ENCODE measurements at places on chromosomes 6 and 20.

GRCh38 chr6:96532399-96532798, 10.8 kb downstream of the UFL1 start:
- DNase-seq: no peak

DNA sequence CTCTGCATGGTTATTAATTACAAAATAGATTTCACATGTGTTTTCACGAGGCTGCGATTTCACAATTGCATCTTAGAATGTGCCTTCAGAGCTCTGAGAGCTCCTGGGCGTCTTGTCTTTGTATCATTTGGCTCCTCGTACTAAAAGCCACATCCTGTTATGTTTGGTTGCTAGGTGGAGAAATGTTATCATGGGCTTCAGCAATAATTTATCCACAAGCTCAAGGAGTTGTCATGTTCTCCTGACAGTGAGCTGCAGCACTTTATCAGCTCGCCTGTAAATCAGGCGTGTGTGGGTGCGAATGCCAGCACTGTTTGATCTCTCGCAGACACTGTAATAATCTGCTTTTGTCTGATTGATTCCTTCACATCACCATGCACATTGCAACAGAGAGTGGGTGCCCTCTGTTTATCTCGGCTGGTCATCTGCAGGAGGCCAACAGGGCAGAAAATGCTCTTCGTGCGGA, 218.6 kb upstream of the ZFP64 start:
- peak; percentile 65 for DNase-seq

DNA sequence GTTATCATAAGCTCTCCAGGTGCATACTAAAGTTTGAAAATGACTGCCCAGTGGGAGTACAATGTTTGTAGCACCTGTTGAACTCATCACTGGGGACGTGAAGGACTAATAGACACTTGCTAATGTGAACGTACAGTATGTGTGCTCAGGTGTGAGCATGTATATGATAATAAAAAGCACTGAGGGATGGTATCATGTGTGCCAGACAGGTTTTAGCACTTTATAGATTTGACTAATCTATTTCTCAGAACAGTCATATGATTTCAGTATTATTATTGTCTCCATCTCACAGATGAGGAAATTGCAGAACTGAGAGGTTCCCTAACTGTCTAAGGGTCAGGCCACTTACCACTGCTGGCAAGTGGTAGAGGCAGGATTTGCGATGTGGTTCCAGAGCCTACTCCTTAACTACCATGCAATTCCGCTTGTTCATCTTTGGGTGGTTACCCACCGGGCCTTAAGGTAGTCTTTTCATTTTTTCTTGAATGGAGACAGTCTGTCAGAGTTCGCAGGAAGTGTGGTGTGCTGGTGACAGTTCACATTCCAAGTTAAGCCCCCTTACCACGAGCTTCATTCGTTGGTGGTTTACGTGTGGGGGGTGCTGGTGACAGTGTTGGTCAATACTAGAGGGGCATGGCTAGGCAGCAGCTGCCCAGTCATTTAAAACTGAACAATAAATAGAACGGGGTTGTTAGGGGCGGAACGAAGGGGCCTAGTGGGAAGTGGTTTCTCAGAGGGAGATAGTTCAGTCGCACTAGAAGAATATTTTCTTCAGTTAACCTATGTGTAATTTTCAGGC, 46.8 kb downstream of the RREB1 start:
- DNase-seq: no peak

- DNase-seq: no peak
Observed at GRCh38 chr6:9612489-9612888, 802.4 kb downstream of the TFAP2A start.

DNA sequence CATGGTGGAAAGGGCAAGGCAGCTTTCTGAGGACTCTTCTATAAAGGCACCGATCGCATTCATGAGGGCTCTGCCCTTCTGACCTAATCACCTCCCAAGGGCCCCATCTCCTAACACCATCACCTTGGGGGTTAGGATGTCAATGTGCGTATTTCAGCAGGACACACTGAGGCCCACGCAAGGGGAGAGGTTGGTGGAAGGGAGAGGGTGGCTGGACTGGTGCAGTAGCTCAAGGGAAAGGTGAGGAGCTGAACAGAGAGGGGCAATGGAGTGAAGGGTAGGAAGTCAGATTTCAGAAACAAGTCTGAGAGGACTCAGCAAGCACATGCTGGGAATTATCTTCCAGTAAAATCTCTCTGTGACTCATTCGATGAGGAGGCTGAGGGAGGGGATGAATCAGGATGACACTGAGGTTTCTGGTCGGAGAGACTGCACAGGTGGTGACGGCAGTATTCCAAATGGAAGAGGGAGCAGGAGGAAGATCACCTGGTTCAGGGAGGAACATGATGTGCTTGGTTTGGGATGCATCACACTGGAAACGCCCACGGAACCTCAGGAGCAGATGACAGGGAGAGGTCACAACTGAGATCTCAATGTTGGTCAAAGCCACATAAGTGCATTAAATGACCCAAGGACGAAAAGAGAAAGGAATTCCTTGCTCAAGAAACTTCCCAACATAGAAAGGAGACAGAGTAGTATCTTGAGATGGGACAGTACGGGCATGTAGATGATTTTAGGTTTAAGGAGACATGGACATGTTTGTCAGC, 67.1 kb downstream of the TFAP2A start:
- no peak for DNase-seq

DNA sequence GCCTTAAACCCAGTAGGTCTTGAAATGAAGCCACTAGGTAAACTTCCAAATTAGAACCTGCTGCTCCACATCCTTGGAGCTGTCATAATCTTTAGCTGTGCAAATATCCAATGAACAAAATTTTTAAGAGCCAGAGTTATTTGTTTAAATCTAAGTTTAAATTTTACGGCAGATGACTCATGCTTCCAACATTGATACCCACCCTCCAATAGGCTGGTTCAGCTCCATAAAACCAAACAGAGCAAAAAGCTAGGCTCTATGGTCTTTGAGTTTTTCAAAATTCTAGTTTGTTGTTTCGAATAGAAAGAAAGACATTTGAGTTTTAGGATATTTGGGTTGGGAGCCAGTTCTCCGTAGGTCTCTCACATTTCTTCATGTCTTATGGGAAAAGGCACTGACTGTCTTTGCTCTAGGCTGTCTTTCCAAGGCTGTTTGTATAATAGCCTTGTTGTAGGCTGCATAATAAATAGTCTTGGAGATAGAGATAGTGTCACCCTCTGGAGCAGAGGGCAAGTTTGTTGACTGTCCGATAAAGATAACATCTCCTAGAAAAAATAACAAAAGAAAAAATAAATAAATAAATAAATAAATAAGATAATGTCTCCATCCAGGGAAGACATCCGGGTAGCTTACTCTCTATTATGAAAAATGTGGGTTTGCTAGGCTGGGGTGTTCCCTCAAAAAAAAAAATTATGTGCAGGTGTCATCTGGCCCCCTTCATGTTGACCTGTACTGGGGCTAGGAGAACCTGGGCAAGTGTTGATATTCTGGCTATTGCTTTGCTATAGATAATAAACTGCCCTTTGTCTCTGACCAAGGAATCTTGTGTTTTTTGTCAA, 36.5 kb downstream of the SLC2A12 start:
- no peak for DNase-seq

DNA sequence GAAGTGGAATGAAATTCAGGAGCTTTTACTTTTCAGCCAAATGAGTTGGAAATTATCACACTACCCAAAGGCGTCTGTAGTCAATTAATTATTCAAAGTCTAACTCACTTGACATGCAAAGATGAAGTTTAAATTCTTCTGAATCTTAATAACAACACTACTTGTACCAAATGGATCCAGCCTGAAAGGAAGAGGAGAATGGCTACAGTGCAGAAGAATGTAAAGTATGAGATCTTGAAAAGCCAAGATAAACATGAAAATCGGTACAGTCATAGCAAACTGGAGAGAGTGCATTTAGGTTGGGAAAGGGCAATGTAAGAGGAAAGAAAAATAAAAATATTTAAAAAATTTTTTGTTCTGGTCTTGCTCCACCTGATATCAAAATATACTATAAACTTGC, 195.5 kb downstream of the SIM1 start:
- no peak for DNase-seq

DNA sequence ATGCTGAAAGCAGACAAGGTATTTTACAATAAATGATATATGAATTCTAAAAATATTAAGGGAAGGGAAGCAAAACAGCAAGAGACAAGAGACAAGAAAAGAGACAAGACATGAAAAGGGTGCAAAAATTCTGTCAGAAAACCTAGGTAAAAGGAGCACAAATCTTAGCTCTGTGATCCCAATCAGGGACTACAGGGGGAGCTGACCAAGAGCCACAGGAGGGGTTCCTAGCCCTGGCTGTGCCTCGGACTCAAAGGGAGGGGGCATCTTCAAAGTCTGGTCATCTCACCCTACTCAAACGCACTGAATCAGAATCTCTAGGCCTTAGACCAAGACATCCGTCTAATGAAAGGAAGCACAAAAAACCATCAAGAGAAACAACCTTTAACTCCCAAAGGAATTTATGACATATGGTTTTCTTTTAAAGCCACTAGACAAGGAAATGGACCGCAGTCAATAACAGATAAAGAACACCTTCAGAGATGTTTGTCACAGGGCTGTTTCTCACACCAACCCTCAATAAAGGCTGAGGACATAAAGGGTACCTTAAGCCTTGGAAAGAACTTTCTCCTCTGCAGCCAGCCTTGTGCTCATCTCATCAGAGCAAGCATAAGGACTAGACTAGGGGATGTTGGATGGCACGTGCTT, 130.4 kb upstream of the CDYL start:
- no peak for DNase-seq

DNA sequence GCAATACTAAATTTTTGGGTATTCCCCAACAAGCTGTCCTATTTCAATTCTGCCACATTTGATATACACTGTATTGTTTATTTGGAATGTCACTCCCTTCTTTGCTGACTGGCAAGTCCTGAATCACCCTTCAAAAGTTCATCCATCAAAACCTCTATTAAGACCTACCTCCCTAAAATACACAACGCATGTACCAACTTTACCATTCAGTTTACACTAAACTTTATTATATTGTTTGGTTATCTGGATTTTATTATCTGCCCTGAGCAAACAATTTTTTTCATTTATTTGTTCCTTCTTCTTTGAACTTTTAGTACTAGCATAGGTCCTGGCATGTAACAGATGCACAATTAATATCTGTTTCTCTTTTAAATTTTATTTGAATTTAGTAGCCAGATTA, 958.2 kb upstream of the ADGRB3 start:
- DNase-seq: no peak

GRCh38 chr6:84498905-84499304, 265.5 kb downstream of the TBX18 start:
- no peak for DNase-seq

DNA sequence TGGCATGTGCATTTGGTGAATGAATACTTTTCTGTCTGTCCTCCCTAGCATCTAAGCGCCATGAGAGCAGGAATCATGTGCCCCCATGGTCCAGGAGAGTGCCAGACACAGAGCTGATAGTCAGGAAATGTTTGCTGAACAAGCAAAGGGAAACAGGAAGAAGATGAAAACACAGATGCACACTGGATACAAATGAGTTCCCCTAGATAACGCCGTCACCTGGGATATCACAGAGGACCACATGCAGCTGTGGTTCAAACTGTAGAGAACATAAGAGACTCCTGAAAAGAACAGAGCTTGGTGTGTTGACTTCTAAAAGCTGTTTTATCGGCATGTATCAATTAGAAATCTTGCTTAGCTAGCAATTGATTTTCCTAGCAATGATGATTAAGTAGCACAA, 293.7 kb downstream of the BTBD3 start:
- no peak for DNase-seq

DNA sequence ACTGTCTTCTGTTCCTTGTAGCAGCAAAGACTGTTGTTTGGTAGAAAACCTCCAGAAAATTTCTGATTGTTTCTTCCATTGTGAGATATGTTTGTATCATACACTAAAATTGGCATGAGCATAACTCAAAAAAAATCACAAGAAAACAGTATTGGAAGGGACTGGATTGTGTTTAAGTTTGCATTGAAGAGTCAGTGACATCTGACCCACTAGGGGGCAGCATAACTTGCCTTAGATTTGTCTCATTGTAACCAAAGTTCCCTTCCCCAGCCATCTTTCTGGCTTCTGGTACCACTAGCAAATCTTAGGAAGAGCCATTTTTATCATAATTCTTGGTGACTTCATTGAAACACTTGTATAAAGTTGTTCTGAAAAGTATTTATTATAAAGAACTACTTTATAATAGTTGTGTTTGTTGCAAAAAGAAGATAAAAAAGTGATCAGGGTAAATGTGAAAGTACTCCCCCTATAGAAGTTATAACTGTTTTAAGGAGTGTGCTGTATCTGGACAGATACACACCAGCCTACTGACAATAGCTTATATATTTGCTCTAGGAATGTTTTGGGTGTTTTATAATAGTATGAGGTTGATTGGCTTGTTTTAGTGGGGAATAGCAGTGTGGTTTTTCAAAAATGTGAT, 7.7 kb downstream of the CSTF1 start:
- DNase-seq: peak; percentile 55

- DNase-seq: no peak
Observed at GRCh38 chr6:56242346-56242745, 5.0 kb downstream of the COL21A1 start.

- DNase-seq: no peak
Observed at GRCh38 chr6:8557014-8557748, 121.8 kb upstream of the SLC35B3 start.

GRCh38 chr20:25083141-25083772, 1.3 kb upstream of the VSX1 start:
- DNase-seq: no peak

DNA sequence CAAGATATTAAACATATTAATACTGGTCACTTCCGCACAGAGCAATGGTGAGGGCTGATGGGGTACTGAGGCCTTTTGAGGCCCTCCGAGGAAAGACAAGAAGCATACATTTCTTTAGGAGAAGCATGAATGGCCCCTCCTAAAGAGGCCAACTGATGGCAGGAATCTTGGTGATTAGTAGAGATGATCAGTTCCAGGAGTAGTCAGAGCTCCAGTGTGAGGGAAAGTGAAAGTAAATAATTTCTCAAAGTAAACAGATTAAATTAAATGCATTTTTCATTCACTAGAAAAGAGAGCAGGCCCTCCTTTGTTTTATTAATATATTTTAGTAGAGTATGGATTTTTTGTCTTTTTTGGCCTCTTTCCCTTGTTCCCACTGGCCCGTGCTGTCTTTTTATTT, 38.2 kb downstream of the NOX3 start:
- DNase-seq: no peak

GRCh38 chr6:7784706-7785105, 58.8 kb downstream of the BMP6 start:
- DNase-seq: no peak

GRCh38 chr6:85482206-85482904, 32.5 kb downstream of the NT5E start:
- no peak for DNase-seq

GRCh38 chr6:89302936-89303335, 12.2 kb downstream of the GABRR2 start:
- no peak for DNase-seq
